NCI-H1092 treated with DMSO at 0.1 percent for 48 hours (cell line): ENCODE measurements at places on chromosomes 5 and 9.

DNA sequence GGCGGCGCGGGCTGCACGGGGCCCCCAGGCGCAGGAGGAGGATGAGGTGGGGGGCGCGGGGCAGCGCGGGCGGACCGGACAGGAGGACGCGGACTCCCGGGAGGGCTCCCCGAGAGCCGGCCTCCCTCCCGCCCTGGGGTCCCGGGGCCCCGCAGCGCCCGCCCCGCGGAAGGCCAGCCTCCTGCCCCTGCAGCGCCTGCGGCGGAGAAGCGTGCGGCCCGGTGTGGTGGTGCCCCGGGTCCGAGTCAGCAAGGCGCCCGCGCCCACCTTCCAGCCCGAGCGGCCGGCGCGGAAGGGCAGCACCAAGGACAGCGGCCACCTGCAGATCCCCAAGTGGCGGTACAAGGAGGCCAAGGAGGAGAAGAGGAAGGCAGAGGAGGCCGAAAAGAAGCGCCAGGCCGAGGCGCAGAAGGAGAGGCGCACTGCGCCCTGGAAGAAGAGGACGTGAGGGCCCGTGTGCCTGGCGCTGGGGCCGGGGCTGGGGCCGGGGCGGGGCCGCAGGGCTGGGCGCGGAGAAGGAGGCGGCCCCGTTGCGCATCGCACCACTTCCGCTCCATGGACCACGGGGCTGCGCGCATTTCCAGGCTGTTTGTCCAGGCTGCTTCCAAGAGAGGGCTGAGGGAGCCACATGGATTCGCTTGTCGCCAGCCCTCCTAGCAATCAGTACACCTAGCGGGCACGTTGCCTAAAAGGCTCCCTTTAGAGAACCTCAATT is 86.0 kb downstream of the ANKRD33B start:
- no peak for DNase-seq

GRCh38 chr5:55230086-55230629 is 3.0 kb upstream of the MCIDAS start:
- DNase-seq: no peak

GRCh38 chr5:6026766-6027406 is 351.5 kb downstream of the MED10 start:
- no peak for DNase-seq

DNA sequence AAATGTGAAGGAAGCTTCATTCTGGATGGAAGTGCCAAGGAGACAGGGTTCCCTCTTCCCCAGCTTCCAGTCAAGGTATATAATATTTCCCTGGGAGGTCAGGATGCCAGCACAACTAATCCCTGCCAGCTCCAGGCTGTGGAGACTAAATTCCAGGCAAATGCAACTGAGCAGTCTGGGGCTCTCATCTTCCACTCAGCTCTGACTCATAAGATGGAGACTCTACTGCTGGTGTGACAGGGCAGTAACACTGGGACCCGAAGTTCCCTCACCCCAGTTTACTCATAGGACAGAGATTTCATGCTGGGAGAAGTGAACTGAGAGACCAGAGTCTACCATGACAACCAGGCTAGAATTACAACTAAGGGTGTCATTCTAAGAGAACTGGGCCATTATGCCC is 235.4 kb downstream of the FSTL4 start:
- no peak for DNase-seq

DNA sequence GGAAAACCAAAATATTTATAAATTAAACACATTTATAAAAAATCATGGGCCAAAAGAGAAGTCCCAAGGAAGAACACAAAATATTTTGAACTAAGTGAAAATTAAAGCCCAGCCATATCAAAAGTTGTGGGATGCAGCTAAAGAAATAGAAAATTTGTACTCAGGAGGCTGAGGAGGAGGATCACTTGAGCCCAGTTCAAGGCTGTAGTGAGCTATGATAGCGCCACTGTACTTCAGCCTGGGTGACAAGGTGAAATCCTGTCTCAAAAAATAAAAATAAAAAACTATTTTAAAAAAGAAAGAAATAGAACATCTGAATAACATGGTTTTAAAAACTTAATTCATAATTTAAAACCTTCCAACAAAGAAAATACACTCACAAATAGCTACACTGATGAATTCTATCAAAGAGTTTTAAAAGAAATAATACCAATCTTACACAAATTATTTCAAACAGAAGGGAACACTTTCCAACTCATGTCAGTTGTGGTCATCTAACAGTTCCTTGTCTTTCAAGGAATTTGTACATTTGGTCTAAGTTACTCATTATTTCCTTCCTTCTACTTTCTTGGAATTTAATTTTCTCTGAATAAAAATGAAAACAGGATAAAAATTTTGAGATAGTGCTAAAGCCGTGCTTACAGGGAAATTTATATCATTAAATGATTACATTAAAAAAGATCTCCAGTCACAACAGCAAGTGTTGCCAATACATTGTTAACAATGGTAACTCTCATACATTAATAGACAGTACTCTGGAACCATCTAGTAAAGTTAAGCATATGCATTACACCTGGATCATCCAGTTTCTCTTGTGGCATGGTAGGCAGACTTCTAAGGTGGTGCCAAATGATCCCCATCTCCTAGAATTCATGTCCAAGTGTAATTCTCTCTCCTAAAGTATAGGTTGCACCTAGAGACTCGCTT is 17.8 kb downstream of the PTBP3 start:
- no peak for DNase-seq

GRCh38 chr5:54990841-54991258 is 5.5 kb upstream of the ESM1 start:
- no peak for DNase-seq
